ENCODE measurements at places on chromosomes 11 and 22.

DNA sequence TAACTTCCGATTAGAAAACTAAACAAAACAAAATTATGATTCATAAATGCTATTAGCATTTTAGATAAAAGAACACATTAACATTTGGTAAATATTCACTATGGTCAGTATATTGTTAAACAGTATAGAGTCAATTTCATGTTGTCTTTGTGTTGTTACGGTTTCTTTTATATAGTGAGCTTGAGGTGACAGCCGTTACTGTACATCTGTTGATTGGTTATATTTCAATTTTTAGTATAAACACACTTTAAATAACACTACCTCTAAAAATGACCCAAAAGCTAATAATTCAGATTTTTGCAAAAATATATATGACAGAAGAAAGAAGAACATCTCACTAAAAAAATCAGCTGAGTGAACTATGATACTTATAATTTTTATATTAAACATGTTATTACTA, 249.0 kb upstream of the LUZP2 start:
- DNase-seq: no peak

DNA sequence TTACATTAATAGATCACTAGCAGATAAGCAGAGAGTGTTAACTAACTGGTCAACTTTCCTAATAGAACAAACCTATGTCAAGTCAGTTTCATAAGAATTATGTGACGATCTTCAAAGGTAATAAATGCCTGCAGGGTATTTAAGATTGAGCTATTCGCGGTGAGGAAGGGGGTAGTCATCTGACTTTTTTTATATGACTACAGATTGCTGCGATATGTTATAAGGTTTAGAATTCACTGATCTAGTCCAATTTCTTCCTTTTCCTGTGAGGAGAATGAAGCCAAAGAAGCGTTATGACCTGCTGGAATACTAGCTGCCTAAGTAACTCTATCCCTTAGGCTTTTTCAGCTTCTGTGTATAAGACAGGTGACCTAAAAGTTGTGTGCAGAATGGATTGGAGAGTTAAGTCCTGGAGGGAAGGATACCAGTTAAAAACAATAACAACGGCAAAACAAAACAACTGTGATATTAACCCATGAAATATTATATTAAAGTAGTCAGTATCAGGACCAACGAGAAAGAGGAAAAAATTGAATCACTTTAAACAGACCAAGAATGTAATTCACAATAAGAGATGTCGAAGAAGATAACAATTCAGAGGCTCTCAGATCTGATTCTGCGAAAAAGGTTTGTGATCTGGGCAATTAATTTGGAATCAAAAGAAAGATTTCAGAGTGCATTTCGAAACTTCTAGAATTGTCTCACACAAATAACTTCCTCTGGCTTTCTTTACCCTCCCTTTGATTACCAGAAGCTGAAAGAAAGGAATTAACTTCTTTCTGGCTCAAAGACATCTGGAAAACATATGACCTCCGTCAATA, 630 bp downstream of the CASP4 start:
- DNase-seq: no peak

DNA sequence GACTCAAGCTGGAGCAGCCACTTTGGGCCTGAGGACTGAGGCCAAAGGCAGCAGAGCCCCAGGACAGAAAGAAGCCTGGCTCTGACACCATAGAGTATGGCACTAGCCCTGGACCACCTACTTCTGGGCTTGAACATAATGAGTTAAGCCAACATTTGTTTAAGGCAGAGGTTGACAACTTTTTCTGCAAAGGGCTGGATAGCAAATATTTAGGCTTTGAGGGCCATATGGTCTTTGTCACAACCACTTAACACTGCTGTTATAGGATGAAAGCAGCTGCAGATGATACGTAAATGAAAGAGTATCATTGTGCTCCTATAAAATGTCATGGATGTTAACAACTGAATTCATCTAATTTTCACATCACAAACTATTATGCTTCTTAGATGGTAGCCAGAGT, 16.6 kb downstream of the OSBP start:
- DNase-seq: no peak

DNA sequence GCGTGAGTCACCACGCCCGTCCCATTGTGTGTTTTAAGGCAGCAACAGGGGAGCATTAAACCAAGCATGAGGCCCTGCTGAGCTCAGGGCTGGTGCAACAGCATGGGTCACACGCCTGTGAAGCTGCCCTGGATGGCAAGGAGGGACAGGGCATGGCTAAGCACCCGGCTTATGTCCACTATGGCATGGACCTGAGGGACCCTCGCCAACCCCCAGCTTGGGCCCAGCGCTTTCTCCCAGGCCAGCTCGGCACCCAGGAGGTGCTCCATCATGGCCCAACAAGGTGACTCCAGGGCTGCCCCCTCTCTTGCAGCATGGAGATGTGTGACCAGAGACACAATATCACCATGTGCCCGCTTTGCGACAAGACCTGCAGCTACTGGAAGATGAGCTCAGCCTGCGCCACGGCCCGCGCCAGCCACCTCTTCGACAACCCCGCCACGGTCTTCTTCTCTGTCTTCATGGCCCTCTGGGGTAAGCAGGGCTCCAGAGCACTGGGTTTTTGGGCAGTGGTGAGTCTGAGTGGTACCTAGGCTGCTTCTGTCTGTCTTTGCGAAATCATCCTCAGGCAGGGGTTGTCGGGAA, 53.6 kb downstream of the ANO1 start:
- DNase-seq: no peak

DNA sequence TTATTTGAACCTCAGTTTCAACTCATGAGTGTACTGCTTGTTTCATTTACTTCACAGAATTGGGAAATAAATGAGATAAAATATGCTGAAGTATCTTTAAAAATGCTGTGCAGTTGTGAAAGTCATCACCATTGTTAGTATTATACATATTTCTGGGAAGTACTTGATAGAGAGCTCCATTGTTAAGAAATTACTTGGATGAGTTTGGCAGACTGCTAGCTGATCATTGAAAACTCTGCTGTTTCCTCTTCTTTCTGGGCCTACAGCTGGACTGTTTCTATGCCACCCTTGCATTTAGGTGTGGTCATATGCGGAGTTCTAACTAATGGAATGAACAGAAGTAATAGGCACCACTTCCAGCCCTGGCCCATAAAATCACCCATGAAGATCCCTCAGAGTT, 10.0 kb downstream of the SIK2 start:
- DNase-seq: no peak

DNA sequence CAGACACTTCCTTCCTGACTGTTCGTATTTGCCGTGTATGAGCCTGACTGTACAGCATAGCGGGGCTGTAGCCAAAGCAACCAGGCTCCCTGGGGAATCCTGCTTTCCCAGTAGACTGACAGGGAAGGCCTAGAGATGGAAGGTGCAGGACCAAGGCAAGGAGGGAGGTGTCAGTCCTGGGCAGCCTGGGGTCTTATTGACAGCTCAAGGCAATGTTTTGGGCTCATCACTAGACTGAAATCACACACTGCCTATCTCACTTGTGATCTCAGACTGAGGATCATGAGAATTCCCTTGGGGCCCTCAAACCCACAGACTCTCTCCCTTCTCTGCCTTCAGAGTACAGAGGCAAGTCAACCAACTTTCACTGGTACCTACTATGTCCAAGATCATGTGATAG, 346.8 kb upstream of the NARS2 start:
- DNase-seq: no peak

GRCh38 chr11:69342588-69343330, 48.8 kb downstream of the MYEOV start:
- no peak for DNase-seq

DNA sequence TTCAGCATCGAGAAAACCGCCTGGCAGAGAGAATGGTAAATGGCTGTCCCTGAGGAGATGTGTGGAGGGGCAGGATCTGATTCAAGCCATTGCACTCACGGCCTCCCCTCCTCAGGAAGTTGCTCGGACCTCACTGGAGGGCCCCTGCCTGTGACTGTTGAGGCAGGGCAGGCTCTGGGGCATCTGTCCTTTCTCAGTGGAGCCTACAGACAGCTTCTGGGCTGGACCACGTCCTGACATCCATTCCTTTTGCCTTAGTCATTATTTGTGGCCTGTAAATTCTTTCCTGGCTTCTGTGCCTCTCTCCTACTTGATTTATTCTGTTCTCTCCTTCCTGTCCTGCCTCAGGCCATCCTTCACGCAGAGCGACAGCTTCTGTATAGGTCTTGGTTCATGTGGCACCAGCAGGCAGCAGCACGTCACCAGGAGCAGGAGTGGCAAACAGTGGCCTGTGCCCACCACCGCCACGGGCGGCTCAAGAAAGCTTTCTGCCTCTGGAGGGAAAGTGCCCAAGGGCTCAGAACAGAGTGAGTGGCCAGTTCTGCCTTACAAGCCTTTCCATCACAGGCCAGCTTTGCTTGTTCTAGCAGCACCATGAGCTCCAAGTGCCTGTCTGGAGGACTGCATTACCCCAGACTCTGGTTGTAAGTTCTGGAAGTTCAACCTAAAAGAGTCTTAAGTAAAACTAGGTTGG, 59.6 kb downstream of the PISD start:
- no peak for DNase-seq

DNA sequence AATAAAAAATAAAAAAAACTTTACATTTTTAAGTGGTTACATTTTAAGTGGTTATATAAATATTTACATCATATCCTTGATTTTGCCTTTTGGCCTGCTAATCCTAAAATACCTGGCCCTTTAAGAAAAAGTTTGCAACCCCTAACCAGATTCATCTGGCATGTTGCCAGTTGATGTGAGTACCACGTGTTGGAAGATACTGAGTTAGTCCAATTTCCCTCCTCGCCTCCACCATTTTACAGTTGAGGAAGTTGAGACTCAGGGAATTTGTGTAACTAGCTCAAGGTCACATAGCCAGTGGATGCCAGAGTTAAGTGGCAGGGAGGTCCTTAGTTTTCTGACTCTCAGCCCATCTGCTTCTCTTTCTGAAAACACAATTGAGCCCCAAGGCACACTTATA, 5.1 kb downstream of the ELF5 start:
- no peak for DNase-seq

DNA sequence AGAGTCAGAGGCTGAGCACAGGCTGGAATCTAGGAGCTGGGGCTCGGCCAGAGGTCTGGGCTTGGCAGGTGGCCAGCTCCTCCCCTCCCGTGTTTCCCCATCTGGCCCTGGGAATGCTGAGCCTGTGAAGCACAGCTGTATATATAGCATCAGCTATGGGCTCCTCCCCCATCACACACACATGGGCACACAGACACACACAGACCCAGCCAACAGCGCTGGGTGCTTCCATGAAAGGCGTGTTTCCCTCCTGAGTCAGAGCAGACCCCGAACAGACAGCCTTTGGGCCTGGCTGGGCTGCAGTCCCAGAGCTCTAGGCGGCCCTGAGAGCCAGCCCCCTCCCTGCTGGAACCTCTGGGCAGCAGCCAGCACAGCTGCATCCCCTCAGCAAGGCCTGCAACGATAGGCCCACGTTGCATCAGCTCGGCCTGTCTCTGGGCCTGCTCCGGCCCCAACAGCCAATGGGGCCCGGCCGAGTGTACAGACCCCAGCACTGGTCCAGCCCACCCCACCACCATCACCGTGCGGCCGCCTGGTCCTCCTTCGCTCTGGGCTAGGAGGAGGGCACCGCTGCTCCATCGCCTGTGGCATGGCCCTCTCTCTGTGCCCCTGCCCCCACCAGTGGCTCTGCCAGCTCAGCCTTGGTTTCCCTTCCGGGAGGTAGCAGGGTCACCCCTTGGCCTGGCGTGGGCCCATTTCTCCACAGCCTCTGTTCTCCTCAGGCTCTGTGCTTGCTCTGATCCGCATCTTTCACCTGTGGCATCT, 7.6 kb upstream of the SERPINH1 start:
- peak; percentile 61 for DNase-seq

- DNase-seq: no peak
Observed at GRCh38 chr11:13956988-13957387, 5.5 kb upstream of the SPON1 start.

GRCh38 chr22:23745791-23746190, 5.1 kb downstream of the ZNF70 start:
- no peak for DNase-seq

- DNase-seq: no peak
Observed at GRCh38 chr11:27857588-27857987, 157.3 kb upstream of the BDNF start.

GRCh38 chr11:45042560-45042959, 91.9 kb upstream of the TP53I11 start:
- DNase-seq: no peak

- no peak for DNase-seq
Observed at GRCh38 chr22:38963872-38964271, 6.5 kb downstream of the APOBEC3A start.

- no peak for DNase-seq
Observed at GRCh38 chr11:64299847-64300648, at the start of gene CATSPERZ. Gene CATSPERZ (plus strand): TSS chr11:64300358. CDS start chr11:64300411, 53 bp downstream.

GRCh38 chr11:130413405-130414106, 14.9 kb downstream of the ADAMTS8 start:
- no peak for DNase-seq

GRCh38 chr11:115170133-115170815, 333.9 kb downstream of the CADM1 start:
- DNase-seq: peak; percentile 56

GRCh38 chr11:2507945-2508749, 63.3 kb downstream of the KCNQ1 start:
- DNase-seq: no peak

DNA sequence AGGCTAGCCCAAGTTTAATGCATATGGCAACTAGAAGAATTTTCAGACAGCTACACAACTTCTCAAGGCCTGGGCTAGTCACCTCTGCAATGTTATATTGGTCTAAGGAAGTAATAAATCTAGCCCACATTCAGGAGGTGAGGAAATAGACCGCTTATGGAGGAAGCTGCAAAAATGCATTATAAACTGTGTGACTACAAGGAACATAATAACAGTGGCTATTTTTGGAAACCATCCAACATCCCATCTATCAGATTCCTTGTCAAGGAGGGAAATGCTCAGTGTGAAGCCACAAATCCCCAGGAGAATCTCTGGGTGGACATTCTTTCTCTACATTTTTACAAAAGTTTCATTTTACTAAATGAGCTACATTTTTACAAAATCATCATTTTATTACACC, 76.1 kb downstream of the BBOX1 start:
- DNase-seq: no peak
